ENCODE measurements at places on chromosomes 6 and 20.

GRCh38 chr6:145087034-145087433 is 648.3 kb downstream of the EPM2A start:
- no peak for DNase-seq

- no peak for DNase-seq
Measured at GRCh38 chr20:44309763-44310663, 989 bp downstream of the FITM2 start.

DNA sequence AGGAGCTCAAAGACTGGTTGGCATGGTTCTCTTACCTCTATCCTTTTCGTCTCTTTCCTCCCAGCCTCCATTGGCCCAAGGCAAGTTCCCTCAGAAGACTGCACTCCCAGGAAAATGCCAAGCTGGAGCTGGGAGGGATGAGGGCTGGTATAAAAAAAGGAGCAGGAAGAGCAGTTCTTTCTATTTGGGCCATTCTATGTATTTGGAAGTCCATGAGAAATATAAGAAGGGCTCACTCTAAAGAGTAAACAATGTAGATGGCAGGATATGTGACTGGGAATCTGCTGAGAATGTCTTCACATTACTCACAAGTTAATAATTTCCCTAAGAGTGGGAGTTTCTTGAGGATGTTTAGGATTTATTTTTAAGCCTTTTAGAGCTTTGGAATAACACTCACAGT is 36.6 kb upstream of the ADTRP start:
- no peak for DNase-seq

DNA sequence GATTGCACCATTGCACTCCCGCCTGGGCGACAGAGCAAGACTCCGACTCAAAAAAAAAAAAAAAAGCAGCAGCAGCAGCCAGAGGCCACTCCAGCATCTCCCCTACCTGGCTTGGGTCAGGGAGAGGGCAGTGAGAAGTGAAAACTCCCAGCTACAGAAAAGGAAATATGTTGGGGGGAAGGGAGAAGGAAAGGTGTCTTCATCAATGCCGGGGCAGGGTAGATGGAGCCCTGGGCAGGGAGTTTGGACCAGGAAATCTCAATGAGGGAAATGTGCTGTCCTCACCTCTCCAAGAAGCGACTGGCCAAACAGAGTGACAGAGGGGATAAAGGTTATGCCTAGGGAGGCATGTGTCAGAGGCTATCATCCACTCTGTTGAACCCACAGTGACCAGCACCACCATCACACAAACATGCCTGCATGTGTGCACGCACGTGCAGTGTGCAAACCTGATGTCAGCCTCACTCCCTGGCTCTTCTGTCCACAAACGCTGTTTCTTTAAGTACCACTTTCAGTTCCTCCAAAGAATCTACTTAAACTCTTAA is 887 bp upstream of the AIF1 start:
- DNase-seq = no peak

DNA sequence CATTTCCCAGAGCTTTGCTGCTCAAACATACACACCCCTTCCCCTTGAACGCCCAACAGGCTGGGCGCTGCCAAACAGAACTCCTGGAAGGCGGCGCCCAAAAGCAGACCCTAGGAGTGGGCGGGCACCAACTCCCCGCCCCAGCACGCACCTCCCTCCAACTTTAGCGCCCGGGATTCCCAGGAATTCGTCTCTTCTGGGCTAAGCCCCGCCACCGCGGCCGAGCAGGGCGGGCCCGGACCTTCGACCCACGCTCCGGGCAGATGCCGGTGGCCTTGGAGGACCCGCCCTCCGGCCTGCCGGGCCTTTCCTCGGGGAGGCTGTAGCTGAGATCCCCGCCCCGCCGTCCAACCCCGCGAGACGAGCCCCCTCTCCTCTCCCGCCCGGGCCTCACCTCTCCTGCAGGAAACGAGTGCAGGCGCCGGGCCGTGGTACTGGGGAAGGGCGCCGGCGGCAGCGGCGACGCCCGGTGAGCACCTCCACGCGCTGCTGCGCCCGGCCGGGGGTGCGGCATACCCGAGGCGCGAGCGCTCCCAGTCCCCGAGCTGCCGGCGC is 659 bp downstream of the MCUR1 start:
- no peak for DNase-seq

DNA sequence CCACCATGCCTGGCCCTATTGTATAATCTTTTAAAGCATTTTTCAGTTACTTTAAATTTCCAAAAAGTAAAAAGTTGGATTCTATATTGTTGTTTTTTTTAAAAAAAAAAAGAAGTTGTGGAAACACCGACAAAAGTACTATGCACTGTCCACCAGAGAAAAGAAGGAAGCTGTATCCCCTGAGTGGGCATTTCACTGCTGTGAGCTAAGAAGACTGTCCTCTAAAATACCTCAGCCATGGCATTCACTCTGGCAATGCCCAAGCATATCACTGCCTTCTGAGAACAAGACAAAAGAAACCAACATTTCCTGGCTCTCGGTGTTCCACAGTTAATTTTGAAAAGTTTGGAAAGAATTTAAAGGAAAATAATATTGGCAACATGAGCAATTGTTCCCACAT is 117.8 kb downstream of the IPCEF1 start:
- DNase-seq = no peak

DNA sequence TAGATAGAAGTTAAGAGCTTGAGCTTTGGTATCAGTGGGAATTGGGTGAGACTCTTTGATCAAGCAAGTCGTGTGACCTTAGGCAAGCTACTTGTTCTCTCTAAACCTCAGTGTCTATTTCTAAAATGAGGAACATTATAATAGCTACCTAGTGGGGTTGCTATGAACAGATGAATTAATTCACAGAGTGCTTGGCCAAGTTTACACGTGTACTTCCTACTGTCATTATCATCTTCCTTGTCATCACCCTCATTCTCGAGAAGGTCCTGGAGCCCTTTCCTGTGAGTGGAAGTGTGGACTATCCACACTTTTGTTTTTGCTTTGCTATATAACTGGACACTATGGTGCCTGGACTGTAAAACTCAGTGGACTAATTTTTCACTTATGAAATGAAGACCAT is 64.0 kb downstream of the BCKDHB start:
- DNase-seq = no peak

DNA sequence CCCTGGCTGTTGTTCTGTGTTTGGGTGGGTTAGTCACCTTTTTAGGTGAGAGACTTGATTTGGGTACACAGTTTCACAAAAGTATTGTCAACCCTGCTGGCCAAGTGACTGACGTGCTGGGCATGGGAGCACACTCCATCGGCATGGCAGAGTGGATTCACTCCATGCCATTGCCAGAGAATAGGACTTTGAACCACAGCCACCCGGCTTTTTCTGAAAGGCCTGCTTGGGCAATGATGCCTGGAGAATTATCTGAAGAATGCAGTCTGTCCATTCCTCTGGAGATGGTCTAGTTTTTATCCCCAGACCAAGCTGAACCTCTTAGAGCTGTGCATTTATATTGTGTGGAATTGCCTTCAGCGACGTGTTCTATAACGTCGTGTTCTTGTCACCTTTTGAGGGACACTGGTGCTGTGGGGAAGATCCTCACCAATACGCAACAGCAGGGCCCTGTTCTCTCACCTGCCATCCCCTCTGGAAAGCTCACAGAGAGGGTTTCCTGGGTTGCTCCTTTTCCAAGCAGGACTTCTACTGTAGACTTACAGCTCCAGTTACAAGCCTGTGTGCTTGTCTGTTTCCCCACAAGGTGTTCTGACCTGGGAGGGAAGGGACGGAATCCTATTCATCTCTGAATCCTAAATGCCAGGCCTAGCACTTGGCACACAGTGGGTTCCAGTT is 183.4 kb upstream of the AKAP12 start:
- no peak for DNase-seq

GRCh38 chr6:55277646-55278045 is 49.6 kb upstream of the GFRAL start:
- DNase-seq = no peak

GRCh38 chr6:144033816-144034735 is 26.0 kb upstream of the PLAGL1 start:
- DNase-seq = no peak

DNA sequence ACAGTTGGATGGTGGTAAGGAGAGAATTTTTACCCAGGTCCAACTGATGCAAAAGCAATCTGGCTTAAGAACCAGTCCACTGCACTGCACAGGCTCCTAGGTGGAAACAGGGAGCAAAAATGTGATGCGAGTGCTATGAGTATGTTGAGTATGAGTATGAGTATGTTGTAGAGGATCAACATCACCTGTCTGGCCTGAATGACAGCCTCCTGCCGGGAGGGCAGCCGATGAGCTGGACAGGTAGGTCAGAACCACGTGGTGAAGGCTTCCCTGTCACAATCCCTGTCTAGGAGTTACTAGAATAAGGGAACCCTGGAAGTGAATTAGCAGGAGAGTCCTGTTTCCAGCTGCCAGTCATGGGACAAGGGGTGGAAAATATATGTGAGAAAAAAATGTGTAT is 44.3 kb upstream of the SNX9 start:
- no peak for DNase-seq

DNA sequence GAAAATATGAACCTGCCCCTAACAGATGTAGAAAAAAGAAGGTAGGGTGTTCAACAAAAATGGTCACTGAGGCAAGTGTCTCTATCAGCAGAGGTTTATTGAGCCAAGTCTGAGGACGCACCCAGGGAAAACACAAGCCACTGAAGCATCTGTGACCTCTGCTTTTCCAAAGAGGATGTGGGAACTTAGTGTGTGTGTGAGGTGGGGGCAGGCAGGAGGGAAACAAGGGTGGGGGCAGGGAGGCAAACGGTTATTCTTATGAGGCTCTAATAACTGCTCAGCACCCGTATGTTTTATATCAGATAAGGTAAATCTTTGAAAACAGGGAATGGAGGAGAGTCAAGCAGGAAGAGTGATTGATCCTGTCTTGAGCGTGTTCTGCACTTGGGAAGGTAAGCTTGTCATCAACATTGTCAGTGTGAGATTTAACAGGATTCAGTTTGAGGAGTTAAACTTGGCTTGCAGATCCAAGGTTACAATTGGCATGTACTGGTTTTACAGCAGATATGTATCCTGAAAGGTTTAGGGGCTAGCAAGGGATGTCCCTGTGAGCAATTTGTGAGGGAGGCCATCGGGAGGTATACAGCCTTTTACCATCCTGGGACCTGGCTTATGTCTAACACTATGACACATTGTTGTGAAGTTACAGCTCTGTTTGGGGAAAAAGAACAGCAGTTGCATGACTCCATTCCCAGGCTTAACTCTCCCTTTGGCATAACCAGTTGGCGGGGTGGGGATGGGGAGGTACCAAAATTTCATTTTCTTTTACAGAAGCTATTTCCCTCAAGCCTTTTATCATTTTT is 33.7 kb downstream of the NINL start:
- no peak for DNase-seq

DNA sequence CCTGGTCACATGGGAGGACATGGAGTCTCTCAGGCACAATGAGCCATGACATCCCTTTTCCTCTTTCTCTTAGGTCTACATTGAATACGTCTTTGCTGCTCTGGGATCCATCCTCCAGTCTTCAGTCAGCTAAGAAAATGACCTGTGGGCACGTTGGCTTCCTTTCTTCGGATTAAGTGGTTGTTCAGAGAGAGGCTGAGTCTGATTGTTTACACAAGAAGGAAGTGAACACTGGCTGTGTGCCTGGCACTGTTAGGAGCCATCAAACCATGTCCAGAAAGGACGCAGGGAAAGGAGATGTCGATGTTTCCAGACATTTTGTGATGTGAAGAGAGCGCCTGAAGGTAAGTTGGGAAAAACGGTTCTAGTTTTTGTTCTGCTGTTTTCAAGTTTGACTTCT is 309.9 kb upstream of the CDYL start:
- no peak for DNase-seq

GRCh38 chr6:55992546-55992945 is 117.2 kb upstream of the BMP5 start:
- DNase-seq = no peak

- no peak for DNase-seq
Measured at GRCh38 chr6:45606831-45607400, 229.2 kb upstream of the SUPT3H start.

DNA sequence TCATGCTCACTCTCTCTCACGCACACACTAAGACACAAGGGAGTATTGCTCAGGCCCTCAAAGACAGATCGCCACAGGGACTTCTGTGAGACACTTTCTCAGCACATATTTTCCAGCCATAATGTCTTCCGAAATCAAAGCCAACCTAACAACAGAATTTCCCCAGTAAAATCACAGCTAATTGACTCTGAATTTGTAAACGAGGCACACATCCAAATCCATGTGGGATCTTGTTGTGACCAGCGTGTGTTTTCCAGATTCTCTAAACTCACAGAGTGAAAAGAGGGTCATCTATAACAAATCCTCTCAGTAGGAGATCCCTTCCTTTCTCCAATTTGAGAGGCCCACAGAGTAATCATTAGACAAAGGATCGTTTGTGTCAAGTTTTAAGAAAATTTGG is 280.4 kb downstream of the PACRG start:
- no peak for DNase-seq

GRCh38 chr6:74408844-74409243 is 712.8 kb downstream of the CD109 start:
- DNase-seq = no peak

DNA sequence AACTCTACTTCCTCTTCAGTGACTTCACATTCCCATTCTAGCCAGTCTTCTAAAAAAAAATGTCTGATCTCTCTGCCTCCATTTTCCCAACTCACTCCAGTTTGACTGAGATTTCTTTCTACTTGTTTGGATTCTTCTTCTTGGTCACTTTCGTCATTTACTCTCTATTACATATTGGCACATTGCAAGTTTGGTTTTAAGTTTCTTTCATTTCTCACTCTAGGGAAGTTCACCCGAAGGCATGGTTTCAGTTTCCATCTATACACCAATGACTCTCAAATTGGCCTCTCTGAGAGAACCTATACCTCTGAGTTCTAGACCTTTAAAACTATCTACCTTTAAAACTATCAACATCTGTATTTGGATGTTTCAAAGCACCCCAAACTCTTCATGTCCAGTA is 51.3 kb downstream of the CD109 start:
- DNase-seq = no peak

DNA sequence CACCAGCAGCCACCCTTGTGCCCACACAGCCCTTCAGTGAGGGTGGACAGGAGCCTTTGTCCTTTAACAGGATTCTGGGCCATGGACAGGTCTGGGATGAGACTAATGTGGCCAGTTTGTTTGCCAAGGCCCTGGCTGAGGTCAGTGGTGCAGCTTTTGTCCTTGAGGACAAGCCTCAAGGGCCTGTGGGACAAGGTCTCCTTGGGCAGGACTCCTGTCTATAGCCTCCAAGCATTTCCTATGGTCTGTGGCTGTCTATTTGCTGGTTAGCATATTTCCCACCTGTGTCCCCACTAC is 44.1 kb downstream of the SUN5 start:
- no peak for DNase-seq
